ENCODE measurements at places on chromosomes 6 and 20.

- DNase-seq: no peak
These were observed 291.8 kb downstream of the BMP7 start for GRCh38 chr20:56974499-56975250.

DNA sequence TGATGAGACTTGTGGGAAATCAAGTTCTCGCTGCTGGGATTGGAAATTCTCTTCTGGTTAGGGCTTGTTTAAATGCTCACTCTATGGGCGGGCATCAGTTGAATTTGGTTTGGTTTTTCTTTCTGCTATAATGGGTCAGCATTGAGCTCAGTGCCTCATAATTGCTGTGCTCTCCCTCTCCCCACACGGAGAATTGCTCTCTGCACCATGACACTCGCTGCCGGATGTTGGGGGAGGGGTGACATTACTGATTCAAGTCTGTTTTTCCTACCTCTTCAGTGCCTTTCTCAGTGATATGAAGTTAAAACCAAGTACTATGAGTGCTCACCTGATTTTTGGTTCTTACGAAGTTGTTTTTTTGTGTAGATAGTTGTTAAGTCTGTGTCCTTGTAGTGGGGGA is 599.6 kb downstream of the EPM2A start:
- no peak for DNase-seq

DNA sequence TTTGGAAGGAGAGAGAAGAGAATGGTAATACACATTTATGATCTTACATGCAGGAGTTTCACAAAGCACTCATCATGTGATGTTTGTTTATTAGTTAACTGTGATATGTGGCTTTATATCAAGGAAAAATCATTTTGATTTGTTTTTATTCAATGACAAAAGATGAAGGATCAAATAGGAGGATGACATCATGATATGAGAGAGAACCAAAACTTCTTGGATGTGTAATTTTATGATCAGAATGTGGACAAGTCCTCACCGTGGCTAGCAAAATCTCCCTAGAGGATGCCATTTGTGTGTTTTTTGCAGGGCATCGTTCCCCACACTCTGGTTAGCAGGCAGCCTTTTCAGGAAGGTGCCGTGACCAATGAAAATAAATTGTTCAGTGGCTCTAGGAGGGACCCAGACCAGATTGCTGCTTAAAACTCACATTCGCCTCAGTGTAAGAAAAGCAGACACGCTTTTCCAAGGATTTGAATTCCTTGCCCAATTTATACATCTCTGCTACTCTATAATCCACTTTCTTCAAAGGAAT is 552.7 kb downstream of the NKAIN2 start:
- no peak for DNase-seq

GRCh38 chr20:3646651-3647050 is 16.5 kb downstream of the GFRA4 start:
- DNase-seq: no peak

GRCh38 chr20:41347523-41348429 is 7.2 kb downstream of the LPIN3 start:
- DNase-seq: no peak

- DNase-seq: no peak
These were observed 39.7 kb upstream of the EMILIN3 start for GRCh38 chr20:41406353-41406752.

DNA sequence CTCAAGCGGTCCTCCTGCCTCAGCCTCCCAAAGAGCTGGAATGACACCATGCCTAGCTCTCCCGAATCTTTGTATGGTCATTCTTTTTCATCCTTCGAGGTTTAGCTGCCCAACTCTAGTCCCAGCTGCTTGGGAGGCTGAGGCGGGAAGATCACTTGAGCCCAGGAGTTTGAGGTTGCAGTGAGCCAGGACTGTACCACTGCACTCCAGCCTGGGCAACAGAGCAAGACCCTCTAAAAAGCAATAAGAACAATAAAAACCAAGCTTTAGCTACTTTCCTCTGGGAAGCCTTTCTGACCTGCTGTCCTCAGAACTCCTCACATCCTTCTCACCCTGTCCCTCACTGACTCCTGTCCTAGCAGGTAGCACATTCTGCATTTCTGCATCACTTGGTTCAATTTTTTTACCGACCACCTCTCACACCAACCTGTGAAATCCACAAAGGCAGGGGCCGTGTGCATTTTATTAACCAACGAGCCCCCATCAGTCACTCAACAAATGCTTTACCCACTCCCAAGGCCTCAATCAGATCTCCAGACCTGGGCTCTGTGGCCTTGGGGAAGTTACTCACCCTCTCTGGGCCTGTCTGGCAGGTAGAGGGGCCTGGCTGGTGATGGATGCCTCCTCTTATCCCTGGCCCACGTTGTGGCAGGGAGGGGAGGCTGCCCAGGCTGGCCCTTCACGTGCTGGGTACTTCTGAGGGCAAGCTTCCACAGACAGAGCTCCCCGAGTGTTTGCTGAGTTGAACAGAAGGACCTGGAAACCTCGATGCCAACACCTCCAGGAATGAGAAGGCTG is 14.7 kb upstream of the SRC start:
- DNase-seq: peak; percentile 21

GRCh38 chr6:46012834-46013233 is 2.8 kb downstream of the CLIC5 start:
- DNase-seq: no peak

DNA sequence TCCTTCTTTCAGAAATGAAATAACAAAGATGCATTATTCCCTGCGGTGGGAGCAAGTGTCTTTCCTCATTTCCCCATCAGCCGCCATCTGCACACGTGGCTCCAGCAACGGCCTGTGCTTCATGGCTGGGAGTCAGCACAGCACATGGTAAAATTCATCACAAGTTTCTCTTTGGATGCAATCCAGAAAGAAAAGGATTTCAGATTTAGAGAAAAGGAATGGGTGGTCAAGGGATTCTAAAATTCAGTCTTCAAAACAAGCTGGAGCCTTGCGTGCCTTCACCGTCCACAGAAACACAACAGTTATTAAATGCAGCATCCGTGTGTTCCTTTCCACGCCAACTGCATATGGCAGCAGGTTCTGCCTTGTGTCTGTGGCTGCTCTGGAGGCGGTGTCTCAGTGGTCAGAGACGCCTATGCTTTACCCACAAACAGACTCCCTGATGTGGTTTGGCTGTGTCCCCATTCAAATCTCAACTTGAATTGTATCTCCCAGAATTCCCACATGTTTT is 107.6 kb downstream of the THBS2 start:
- no peak for DNase-seq

Data from aorta (tissue), 5 donors.